Naive thymus-derived CD8-positive, alpha-beta T cell (primary cell): ENCODE measurements at places on chromosomes 13 and 19.

DNA sequence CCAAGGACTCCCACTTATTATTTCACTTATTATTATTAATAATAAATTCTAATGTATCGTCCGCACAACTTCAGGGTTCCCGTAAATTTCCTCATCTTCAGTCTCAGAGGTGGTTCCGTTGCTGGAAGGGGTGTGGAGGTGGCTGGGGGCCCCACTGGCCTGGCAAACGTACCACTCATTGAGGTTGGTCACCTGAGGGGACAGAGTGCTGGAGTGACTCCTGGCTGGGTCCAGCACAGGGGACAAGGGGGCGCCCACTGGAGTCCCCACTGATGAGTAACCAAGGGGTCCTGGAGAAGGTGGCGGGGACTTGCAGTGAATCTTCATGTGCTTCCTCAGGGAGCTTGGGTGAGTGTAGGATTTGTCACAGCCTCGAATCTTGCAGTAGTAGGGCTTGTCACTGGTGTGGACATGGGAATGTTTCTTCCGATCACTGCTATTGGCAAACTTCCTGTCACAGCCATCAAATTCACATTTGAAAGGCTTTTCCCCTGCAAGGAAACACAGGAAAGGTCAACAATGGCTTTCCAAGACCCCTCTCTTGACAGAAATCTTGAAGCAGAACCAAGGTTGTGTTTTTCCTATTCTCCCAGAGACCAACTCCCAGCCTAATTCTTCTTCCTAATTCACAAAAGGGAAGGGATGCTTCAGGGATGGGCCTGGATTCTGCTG is 6.1 kb downstream of the ZIC5 start:
- DNase-seq, result no peak

DNA sequence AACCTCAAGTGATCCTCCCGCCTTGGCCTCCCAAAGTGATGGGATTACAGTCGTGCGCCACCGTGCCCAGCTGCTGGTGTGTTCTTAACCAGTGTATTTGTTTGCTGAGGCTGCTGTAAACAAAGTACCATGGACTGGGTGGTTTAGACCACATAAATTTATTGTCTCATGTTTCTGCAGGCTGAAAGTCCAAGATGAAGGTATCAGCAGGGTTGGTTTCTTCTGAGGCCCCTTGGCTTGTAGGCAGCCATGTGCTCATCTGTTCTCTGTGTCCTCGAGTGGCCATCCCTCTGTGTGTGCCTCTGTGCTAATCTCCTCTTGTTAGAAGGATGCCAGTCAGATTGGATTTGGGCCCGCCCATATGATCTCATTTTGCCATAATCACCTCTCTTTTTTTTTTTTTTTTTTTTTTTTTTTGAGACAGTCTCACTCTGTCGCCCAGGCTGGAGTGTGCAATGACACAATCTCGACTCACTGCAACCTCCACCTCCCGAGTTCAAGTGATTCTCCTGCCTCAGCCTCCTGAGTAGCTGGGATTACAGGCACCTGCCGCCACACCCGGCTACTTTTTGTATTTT is 31.8 kb downstream of the PEX11G start:
- no peak for DNase-seq

- DNase-seq, result no peak
Observed at GRCh38 chr19:10991521-10992081, 30.8 kb downstream of the SMARCA4 start.

GRCh38 chr13:77650409-77650808 is 47.1 kb upstream of the SLAIN1 start:
- DNase-seq, result no peak

GRCh38 chr19:2246801-2247361 is 2.2 kb upstream of the AMH start:
- no peak for DNase-seq

- peak; percentile 63 for DNase-seq
Observed at GRCh38 chr19:16342002-16342715, 17.5 kb downstream of the KLF2 start.

DNA sequence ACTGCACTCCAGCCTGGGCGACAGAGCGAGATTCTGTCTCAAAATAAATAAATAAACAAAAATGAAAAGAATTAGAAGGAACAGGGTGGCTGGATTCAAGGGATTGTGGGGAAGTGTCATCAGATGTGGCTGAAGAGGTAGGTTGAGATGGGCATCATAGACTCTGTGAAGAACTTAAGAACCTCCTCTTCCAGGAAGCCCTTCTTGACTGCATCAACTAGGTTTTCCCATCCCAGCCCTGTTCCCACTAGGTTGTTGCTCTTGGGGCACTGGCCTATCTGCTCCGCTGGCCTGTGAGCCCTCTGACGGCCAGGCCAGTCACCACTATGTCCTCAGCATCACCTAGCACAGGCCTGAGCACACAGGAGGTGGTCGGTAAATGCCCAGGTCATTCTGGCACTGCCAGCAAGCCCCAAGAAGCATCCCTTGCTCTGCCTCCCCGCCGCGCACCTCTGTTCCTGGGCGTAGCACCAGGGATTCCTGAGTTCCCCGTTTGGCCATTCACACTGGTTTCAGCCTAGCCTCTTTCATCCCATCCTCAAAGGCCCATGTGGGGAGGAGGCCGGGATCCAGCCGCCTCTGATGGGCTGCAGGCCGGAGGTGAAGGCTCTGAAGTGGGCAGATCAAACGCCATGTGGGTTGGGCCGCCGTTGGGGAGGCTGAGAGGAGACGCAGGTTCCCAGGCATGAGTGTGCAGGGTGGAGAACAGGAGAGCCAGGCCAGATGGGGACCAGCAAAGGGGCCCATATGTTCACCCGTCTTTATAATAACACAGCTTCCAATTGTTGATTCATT is 27.6 kb upstream of the SLC1A5 start:
- no peak for DNase-seq

DNA sequence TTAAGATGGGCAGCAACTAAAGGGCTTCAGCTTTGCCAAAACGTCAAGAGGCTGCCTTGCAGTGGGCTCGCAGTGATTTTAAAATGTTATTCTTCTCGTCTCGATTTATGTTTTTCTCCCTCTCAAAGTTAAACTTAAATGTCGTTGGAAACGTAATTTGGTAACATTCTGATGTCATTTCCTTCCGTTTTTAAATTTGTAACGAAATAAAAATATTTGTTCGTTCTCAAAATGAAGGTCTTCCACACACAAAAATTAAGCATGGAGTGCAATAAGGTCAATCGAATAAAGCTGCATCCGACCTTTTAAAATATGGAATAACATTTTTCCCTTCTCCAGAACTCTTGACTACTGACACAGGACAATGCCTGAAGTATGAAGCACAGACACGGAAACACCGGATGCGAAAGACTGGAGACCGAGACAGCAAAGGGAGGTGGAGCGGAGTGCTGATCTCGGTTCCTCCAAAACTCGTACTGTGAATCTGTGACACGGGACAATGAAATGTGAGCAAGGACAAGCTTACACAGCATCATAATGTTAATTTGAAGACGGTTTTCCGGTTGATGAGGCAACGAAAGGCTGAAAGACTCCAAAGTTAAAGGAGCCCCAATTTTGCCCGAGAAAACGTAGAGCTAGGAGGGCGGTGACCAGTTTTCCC is 850 bp downstream of the MTMR6 start:
- peak; percentile 29 for DNase-seq

- DNase-seq, result no peak
Observed at GRCh38 chr13:101965096-101965495, 436.8 kb downstream of the FGF14 start.

GRCh38 chr19:1975162-1975480 is 34.1 kb downstream of the CSNK1G2 start:
- DNase-seq, result no peak

DNA sequence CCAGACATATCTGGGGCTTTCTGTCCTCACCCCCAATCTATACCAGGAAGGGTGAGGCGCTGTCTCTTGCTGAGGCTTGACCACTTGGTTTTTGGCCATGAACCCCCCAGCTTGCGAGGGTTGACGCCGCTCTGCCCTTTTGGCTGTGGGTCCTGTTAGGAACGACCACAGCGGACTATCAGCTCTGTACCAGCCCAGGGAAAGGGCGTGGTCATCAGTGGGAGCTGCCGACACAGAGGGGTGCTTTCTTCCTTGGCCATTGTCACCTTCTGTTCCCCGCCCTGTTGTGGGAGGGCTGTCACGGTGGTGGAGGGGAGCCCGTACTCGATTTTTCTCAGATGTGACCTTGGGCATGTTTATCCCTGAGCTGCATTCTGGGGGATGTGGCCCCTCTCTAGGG is 5.7 kb downstream of the DCAF15 start:
- DNase-seq, result no peak

DNA sequence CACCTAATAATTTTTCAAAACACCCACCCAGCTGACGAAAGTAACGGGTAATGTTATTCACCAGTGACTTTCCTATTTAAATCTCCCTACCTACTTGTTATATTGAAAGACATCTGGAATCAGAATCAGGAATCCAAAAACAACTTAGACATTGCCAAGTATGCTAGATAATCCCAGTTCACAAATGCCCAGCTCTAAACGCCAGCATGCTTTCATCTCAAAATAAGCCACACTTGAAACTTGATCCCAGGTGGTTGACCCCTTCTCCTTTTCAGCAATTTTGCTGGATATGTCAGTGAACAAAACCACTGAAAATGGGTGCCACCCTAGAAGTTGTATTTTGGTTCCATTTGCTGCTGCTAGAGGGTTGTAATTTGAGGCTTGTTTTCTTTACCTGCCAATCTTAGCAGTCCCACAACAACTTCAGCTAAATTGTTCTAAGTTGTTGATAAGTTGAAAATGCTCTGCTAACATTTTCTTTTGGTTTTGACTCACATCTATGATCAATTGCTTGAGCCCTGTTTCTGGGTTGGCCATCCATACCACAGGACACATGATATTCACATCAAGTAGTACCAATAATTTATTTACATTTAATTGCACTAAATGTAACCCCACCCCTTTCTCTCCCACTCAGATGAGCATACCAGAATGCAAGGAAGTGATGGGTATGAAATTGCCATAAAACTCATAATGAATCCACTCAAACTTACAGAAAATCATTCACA is 66.4 kb downstream of the DCT start:
- no peak for DNase-seq

- no peak for DNase-seq
Observed at GRCh38 chr19:35042056-35042730, 672 bp downstream of the HPN start.

DNA sequence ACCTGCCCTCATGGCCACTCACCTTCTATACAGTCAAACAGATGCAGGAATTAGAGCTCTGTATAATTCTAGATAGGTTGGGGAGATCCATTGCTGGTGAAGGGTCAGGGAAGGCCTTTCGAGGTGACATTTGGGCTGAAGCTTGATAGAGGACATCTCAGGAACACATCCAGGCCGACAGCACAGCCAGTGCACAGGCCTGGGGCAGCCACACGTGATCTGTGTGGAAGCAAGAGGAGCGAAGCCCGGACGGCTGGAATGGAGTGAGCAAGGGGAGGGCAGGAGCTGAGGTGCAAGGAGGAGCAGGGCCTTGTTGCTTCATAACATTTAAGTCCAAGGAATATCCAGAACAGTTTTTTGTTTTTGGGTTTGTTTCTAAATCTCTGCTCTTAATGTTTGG is 4.5 kb upstream of the OVOL3 start:
- no peak for DNase-seq

DNA sequence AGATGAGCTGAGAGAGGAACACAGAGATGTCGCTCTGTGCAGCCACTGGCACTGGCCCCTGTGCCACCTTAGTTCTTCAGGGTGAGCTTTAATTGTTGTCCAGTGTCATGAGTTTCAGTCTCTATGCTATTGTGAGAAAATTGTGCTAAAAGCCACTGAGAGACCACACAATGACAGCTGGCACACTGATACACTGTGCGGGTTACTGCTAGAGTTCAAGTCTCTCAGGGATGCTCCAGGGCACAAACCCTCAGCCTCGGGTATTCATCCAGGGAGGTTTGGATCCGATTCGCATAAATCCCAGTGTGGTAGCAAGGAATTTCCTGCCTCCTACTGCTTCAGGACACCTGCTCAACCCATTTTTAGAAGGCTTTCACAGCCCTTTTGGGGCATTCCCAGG is 68.1 kb upstream of the EDNRB start:
- no peak for DNase-seq

GRCh38 chr13:94660695-94661326 is 51.5 kb downstream of the SOX21 start:
- DNase-seq, result no peak

DNA sequence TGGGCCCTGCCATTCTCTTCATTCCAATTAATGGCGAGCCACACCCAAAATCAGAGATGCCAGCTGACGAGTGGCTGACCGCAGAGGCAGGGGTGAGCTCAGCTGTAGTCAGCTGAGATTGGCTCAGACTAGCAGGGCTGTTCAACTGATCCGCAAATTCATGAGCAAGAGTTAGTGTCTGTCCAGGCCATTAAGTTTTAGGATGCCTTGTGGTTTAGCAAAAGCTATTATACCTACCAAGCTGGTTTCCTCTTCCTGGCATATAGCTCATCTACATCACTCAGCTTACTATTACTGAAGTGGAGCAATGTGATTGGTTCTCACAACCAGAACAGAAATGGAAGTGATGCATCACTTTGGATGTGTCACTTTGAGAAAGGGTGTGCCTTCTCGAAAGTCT is 148.7 kb downstream of the NALCN start:
- DNase-seq, result no peak

GRCh38 chr13:80211566-80211965 is 129.4 kb downstream of the SPRY2 start:
- no peak for DNase-seq

GRCh38 chr13:113105921-113106452 is 396 bp downstream of the F7 start:
- no peak for DNase-seq

GRCh38 chr13:93169980-93170379 is 56.6 kb upstream of the GPC6 start:
- no peak for DNase-seq

GRCh38 chr19:6099033-6099432 is 11.3 kb downstream of the RFX2 start:
- DNase-seq, result no peak

GRCh38 chr19:14354445-14354844 is 26.8 kb upstream of the ADGRE5 start:
- DNase-seq, result no peak

DNA sequence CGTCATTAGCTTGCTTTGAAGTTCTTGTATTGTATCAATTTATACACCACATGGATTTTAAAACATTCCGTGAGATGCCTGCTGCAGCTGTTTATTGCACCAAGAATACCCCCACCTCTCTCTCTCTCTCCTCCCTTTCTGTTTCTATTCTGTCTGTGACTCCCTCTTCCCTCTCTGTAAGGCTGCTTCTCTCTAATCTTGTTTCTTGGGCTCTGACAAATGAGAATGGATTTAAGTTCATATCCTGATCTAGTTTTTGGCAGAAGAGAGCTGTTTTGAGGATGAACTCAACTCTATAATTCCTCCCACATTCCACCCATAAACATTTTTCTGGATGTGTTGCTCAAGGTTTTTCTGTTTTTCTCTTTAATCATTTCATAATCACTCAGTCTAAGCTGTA is 144.3 kb upstream of the FRY start:
- DNase-seq, result no peak

- DNase-seq, result no peak
Observed at GRCh38 chr13:106407338-106407737, 128.1 kb downstream of the EFNB2 start.

DNA sequence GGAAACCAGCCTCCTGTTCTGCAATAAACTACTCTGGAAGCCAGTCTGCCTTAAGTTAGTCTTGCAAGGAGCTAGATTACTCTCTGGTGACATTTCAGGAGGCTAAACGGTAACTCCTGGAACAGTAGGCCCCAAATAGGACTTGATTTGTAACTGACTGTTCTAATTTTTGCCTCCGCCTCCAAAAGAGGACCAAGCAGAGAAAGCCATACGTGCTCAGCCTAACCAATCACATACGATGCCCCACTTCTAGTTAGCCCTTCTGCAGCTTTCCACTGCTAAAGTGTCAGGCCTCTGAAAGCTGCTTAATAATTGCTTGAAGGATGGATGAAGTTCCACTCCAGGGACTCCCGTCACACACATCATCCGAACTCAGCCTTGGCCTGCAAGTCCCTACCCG is 744 bp downstream of the ZNF805 start:
- DNase-seq, result no peak
